Left hindlimb (tissue), 1 donor: ENCODE measurements at places on chromosomes 1 and 21.
A peak's percentile ranks its signal among the peaks of the same experiment; 100 is the strongest.

- no peak for DNase-seq
These were observed 22.6 kb downstream of the EPHA2 start for GRCh38 chr1:16133007-16133961.

- DNase-seq, result no peak
These were observed 625.6 kb upstream of the PTBP2 start for GRCh38 chr1:96095849-96096612.

GRCh38 chr1:64877151-64877550 is 89.2 kb downstream of the JAK1 start:
- no peak for DNase-seq

GRCh38 chr1:115794976-115795639 is 26.6 kb upstream of the CASQ2 start:
- no peak for DNase-seq

DNA sequence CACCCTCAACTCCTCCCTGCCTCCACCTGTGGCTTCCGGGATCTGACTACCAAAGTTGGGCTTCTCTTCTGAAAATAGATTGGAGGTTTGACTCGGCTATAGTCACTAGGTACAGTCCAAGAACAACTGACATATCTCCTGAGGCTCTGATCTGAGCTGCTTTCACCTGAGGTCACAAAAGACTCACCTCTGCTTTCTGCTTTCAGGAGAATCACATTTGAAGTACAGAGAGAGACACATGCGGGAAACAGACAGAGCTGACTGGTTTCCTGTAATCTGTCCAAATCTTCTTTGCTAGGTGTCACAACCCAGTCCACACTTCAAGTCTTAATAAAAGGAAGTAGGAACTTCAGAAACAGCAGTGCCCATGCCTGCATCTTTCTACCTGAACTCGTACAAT is 245.4 kb upstream of the CHRM3 start:
- no peak for DNase-seq

- DNase-seq, result no peak
These were observed 118.8 kb downstream of the PTBP2 start for GRCh38 chr1:96840396-96840795.

DNA sequence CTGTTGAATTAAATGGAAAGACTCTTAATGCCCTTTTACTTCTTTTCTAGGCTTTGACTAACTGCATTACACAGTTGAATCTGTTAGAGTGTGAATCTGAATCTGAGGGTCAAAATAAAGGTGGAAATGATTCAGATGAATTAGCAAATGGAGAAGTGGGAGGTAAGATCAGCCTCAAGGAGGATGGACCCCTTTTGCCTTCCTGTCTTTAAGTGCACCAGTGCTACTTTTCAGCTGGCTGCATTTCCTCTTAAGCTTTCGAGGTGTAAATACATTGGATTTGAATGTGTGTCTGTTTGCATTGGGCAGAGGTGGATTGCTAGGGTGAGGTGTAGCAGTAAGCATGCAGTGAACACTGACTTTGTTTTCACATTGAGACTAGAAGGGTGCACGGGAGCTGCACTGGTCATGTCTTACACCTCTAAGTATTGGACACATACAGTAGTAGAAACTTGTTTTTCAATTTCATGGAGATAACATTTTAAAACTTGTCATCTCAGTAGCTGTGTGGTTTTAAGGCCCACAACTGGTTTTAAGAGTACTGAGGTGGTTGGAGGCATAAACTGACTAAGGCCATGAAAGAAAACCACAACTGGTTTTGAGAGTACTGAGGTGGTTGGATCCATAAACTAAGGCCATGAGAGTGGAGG is 35.4 kb downstream of the MIA3 start:
- no peak for DNase-seq

- DNase-seq, result peak; percentile 98
These were observed at the start of gene IFFO2 for GRCh38 chr1:18956193-18957135. IFFO2 (minus strand) TSS chr1:18956676; CDS start chr1:18956332, 344 bp downstream.

DNA sequence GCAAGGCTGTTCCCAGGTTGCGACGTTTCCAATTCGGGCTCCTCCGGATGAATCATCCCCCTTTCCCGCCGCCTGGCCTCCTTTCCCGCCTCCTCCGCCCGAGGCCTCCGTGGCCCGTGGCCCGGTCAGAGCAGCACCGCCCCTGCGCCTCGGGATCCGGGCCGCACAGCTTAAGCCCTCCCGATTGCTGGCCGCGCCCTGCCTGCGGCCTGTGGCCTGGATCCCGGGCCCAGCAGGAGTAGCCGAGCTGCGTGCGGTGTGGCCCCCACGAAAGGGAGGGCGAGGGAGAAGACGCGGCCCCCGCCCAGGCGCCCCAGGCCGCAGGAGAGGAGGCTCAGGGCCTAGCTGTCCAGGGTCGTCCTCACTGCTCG is 1.0 kb downstream of the TMEM200B start:
- peak; percentile 82 for DNase-seq
